ENCODE measurements at places on chromosomes 7 and 10.

DNA sequence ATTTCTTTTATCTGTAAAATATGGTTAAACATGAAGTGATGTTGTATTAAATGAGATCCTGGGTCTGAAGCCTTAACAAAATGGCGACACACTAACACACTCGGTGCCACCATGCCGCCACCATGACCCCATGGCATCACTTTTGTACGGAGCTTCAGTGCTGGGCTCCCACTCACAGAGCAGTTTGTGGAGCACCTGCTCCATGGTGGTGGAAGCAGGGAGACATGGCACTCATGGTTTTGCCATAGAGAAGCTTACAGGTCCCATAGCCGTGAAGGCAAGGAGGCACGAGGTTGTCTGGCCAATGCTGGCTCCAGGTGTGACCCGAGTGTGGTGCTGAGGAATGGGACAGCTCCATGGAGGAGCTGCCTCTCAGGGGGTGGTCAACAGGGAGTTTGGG lies 63.5 kb upstream of the EN2 start:
- no peak for DNase-seq

DNA sequence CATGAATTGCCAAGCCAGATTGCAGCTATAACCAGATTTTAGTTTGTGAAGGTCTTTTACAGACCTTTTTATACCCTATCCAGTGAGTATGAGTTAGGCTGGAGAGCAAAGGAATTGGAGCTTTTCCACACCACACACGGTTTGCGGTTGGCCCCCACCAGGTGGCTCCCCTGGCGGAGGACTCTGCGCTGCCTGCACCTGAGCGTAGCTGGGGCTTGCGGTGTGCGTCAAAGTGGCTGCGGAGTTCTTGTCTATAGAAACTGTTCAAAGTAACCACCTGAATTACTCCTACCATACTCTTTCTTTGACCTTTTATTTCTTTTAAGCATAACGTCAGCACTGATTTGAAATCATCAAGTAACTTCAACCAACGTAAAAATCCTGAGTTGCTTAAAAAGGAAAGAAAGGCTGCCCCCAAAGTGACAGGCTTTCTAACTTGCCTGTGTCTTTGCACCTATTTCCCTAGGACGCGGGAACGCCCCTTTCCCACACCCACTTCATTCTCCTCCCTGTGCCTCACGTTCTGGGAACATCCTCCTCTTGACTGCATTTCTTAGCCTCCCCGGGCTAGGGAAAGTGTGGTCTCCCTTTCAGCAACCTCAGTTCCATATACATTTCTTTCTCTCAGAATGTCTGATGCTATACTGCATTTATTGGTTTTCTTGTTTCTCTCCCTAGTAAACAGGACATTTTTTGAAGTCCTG lies 47.6 kb upstream of the TMEM72 start:
- no peak for DNase-seq

GRCh38 chr7:85320699-85321476 lies 134.0 kb upstream of the SEMA3D start:
- DNase-seq: no peak

DNA sequence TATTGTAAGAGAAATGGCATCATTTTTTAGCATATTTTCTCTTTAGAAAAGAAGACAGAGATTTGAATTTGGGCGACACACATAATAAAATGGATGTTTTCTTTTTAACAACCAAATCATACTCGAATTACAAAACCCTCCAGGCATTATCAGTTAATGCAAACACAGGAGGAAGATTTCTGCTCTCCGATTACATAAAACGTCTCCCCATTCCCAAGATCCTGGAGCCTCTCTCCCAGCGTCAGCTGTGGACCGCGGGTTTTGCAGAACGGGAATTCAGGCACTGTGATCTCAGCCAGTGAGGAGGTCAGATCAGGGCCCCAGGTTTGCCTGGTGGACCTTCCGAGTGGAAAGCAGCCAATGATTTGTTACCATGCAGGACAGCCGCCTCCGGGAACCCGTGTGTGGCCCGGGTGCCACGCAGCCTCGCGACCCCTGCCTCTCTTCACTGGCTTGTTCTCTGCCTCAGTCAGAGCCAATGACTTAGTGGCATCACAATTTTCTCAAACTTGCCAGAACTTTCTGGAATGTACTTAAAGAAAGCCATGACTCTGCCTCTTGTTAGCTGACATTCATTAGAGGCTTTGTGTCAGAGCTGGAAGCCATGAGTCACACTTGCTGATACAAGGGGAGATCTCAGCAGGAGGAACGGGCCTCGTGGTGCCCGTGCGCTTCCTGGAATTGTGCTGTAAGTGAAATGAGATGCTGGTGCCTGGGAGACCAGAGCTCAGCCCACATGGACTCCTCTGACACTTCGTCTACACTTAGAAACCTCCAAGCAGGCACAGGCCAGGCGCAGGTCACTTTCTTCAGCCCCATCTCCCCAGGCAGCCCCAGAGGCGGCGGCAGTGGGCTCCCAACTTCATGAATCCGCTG lies 246.1 kb downstream of the KLF6 start:
- no peak for DNase-seq

DNA sequence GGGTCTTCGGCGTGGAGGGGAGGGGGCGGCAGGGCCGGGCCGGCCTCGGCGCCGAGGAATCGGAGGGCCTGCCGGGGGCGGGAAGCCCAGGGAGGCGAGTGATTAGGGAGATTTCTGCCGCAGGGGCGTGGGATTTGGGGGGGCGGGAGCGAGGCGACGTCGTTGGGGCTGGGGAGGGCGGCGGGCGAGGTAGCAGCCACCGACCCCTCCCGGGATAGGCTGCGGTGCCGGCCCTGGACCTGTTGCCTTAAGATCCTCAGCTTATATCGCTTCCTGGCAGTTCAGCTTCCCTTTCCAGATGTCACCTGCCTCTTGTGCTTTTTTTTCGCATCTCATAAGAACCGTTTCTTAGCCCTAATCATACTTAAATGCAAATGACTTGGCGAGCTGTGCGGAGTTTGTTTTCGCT lies 655 bp downstream of the LMTK2 start:
- DNase-seq: no peak

GRCh38 chr10:57992321-57993077 lies 275.2 kb downstream of the IPMK start:
- DNase-seq: no peak

DNA sequence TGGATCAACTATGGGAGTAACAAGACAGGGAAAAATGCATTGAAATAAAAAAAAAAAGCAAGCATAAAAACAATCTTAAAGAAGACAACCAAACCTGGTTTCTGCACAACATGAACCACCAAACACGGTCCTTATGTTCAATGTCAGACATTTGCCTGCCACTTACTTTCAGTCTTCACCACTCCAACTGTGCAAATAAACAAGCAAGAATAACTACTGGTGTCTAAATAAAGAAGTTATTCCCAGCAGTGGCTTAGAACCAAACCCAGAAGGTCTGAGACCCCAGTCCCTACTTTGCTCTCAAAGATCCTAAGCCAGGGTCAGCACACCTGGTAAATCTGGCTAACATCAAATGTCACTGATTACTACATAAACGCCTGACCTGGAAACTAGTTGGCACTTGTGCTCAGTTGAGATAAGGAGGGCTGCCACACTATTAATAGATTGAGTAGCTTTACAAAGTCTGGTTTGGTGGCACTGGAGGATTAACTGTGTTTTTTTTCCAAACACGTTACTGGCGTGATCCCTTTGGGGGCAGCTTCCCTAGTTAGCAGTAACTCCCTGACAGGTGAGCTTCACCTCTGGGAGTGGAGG lies 62.7 kb upstream of the ABLIM1 start:
- DNase-seq: no peak

GRCh38 chr7:26696978-26697377 lies 167.4 kb downstream of the SKAP2 start:
- no peak for DNase-seq

DNA sequence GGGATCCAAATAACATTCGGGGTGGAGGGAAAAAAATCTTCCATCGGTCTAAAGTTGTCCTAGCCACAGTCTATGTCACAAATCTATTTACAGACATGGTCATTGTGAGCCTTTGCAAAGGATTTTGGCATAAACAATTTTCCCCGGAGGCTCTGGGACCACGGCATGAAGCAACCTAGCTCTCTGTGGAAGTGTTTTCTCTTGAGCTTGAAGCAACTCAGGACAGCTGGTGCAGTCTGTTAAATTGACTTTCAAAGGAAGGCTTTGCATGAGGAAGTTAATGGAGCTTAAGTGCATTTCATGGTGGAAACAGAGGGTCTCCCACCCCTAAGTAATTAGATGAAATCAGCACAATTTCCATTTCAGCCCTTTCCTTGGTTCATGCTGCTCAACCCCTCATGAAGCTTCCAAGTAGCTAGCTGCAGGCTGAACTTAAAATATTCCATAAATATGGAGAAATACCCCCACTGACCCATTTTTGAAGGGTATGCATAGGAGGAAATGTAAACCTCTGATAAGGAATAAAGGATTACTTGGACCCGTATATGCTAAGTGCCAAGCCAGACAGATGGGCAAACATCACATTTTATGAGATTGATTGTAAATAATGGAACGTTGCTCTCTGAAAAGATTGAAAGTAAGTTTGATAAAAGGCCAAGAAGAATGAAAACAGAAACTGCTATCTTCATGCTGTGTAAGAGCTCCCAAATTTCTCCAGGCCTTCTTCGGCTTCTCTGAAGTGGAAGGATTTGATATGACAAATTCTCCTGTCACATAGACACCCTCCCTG lies 39.9 kb downstream of the CCDC3 start:
- DNase-seq: no peak

DNA sequence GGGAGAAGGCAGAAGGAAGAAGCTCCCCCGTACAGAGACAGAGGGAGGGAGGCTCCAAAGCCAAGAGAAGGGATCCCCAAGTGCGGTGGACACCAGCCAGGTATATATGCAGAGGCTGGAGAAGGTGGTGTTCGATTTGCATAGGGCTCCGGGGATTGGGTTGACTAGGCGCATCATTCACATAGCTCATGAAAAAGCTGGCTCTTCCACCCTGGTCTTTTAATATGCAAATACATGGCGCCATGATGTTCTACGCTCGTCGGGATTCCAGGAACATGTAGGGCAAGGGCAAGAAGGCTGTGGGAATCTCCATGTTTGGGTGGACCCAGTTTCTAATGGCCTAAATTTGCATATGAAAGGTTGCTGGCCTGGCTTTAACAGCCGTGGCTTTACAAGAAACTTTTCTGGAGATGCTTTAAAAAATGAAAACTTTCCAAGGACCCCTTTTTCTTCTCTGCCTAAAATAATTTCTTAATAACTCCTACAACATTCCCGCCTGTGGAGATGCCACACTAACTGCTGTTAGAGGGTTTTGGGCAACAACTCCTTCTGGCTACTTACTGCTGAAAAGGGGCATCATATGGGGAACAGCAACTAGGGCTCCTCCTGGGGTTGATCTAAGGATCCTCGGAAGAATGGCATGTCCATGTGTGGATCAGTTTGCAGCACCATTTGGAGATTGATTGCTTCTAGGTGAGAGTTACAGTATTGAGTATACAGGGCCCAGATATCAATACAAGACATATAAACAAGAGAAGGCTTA lies 28.3 kb downstream of the C1GALT1 start:
- no peak for DNase-seq

DNA sequence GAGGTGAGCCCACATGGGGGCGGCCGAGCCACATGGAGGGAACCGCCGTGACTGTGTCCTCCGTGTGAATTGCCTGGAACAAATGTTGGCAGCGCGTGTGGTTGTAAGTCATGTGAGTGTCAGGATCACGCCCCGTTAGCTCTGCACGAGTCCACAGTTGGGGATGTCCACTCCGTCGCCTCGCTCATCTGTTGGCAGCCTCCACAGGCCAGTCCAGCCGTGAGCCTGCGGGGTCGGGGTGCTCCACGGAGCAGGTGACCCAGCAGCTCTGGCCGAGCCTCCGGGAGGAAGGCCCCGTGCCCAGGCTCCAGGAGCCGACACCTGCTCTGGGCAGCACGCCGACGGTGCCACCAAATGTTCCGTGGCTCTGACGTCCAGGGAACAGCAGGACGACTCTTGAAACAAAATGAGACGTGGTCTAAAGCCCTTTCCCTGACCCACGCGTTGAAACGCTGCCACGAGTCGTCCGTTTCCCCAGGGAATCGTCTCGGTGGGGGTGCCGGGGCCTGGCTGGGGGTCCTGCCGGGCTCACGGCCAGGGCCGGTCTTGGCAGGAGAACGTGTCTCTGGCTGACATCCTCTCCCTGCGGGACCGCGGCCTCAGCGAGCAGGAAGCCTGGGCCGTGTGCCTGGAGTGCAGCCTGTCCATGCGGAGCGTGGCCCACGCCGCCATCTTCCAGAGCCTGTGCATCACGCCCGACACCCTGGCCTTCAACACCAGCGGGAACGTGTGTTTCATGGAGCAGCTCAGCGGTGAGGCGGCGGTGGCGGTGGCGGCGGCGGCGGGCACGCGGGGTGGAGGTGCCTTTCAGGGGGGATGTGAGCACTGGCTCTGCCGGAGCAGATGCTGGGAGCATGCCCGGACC lies 7.0 kb downstream of the KNDC1 start:
- DNase-seq: no peak

- DNase-seq: no peak
These were observed 31.0 kb downstream of the PON3 start for GRCh38 chr7:95365151-95365550.

DNA sequence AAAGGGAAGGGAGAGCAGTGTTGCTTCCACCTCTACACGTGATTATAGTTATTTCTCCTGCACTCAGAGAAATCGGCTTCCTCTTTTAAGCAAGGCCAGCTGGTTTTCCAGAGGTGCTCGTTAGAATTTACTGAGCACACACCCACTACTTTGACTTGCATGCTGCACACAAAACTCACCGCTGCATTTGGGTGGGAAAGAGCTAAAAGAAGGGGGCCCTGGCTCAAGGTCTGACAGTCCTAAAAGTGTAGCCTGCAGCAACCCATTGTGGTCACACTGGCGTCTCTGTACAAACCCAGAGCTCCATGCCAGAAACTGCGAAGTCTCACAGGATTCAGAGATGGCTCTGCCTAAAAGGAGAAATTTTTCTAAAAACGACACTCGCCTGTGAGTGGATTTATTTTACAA lies 133.7 kb downstream of the SLC25A13 start:
- no peak for DNase-seq

DNA sequence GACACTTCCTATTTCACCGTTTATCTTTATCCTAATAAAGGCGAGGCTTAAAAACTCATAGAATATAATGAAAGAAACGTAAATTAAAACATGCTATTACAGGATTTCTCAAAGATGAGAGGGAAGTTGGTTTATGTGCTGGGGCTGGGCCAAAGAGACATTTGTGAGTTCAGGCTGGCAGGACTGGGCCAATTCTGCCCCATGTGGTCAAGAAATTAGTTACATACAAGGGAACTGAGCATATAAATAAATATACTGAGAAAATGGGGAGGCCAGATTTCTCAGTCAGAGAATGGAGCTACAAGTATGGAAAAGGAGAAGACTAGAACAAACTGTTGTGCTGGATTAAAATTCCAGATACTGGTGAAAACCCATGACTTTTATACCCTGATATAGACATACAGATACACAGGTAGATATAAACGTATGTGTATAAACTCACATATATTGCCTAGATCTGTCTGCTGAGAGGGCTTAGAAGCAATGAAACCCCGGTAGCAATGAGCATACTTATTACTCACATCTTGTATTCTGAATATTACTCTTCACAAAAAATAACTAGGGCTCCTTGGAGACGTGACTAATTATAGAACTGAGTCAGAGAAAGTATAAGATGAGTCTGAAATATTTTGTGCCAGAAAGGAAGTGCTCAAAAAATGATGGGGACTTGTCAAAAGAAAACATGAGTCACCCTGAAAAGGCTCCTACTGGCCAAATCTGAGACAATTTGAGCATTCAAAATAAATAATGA lies 155.7 kb upstream of the FGFR2 start:
- DNase-seq: no peak

All from stimulated activated CD8-positive, alpha-beta memory T cell treated with anti-CD3 and anti-CD28 coated beads, Interleukin-4, amount 100 ng/mL, for 4 hours (primary cell).